Hematopoietic multipotent progenitor cell (in vitro differentiated cells): ENCODE measurements at places on chromosomes 12 and 14.

DNA sequence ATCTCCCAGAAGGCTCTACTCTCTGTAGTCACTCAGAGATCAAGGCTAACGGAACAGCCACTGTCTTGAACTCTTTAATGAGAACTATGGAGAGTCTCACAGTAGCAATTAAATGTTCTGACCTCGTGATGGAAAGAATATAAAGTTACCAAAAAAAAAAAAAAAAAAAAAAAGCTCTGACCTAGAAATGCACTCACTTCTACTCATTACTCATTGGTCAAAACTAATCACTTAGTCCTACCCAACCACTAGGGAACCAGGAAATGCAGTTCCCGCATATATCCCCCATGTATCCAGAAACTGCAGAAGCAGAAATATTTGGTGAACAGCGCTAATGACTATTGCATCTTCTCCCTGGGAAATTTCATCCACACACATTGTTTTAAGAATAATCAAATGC lies 29.5 kb upstream of the C12orf76 start:
- DNase-seq, result no peak

DNA sequence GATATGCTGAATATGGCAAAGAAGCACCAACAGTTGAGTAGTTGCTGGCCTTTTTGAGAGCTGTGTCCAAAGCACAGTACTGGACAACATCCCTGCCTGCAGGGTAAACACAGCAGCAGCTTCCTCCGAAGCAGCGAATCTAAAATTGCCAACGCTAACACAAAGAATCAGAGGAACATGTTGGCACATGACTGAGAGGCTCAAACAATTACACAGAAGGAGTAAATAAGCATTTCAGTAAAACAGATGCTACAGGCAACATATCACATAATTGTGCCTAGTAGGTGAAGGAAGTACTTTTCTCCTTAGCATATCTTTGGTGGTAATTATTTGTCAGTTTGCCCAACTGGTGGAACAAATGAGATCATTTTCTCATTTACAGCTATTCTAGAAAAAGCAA lies 52.1 kb downstream of the KICS2 start:
- no peak for DNase-seq

GRCh38 chr12:109795023-109795422 lies 38.2 kb downstream of the TRPV4 start:
- no peak for DNase-seq

- no peak for DNase-seq
Measured at GRCh38 chr12:18204053-18204452, 57.3 kb upstream of the PIK3C2G start.

DNA sequence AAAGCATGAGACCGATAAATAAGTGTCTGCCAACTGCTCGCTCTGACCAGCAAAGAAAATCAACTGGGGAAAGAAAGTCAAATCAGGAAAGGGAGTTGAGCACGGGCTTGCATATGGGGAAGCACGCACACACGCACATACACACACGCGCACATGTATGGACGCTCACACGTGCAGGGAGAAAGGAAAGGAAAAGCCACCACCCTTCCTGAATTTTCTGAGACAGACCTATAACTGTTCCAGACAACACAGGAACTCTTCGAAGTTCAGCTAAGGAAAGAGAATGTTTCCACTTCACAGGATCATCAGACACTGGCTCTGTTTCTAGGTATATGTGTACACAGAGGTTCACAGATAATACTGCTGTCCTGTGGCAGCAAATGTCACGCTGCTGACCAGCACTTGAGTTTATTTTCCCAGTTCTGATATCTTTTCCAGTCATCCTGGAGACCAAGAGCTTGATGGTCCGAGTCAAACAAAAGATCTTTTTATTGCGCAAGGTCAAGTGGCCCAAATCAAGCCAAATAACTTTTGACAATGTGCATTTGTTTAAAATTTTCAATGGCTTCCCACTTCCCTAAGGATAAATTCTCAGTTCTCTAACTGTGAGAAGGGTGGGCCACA lies 82.1 kb upstream of the TMCC3 start:
- no peak for DNase-seq

- no peak for DNase-seq
Measured at GRCh38 chr12:88868050-88868449, 287.8 kb upstream of the KITLG start.

DNA sequence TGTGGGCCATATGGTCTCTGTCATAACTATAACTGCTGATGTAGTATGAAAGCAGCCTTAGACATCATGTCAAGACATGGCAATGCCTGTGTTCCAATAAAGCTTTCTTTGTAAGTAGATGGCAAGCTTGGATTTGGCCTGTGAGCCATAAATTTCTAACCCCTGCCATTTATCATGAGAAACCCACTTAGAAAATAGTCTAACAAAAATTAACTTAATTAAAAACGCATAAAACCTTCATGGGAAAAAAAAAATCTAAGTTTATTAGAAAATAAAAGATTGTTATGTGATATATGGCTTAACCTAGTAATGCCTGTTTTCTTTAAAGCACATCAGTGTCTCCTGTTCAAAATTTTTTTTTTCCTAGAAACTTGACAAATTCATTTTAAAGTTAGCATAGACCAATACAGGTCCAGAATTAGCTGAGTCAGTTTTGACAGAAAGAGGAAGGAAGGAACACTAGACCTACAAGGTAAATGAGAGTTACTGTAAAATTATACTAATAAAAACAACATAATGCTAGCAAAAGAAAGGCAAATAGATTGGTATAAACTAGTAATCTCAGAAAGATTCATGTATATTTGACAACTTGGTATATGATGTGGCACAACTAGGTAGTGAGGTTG lies 68.2 kb downstream of the USP15 start:
- no peak for DNase-seq

GRCh38 chr12:131357185-131357747 lies 353.6 kb upstream of the SFSWAP start:
- no peak for DNase-seq

DNA sequence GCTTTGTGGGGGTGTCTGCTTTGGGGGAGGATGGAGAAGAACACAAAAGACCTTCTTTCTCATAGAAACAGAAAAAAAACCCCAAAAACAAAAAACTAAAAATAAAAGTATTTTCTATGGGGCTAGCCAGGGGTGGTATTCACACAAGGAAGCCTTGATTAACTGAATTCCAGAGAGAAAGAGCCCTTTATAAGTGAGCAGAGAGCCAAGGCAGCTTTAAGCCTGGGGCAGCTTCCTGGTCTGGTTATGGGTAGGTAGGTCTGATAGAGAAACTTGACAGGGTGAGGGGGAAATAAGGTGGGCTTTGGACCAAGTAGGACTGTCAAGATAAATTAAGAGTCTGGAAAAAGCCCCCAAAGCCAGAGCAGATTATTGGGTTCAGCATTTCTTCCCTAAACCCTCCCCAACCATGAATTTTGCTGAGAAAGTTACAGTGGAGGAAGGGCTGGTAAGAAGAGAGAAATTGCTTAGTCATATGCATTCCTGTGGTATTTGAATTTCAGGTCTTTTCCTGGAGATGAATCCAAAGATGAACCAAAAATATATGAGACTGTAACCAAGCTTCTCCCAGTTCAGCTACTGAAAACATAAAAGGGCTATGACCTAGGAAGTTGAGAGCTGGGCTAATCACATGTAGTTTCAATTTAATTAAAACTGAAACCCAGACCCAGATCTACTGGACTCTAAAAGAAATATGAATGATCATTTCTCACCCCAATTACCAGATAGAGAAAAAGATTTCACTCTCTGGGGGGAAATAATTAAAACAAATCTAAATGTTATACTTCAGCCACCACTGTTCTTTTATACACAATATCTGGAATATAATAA lies 144.8 kb downstream of the TBC1D30 start:
- DNase-seq, result no peak

DNA sequence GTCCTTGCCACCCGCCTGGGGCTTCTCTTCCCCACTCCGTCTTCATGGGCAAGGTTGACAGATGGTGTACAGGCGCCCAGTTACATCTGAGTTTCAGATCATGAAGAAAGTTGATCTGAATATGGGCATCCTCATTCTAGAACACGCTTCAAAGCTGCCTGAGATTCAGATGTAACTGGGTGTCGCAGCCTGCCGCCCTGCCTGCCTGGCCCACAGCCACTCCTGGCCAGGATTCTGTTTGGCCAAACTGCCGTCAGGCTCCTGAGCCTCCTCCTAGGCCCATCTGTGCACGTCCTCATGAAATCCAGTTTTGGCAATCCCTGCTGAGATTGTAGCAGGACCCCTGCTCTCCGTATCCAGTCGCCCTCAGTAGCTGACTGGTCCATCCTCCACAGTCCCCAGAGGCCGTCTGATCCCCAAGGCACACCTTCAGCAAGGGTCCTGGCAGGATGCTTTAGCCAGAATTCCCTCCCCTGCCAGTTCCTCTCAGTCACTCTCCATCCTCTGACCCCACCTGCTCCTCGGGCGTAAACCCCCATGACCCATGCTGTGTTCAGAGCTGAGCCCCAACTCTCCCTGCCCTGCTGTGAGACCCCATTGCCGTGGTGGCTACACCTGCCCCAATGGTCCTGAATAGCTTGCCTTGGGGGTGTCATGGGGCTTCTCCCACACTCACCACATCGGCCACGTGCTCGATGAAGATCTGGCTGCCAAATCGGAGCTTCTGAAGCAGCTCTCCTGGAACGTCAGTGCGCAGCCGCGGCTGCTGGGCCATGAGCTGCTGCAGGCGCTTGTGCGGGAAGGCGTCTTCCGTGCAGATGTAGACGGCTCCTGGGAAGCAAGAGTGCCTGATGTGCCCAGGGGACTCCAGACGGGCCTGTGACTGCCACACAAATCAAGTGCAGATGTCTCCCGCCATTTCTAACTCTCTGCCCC lies 12.5 kb downstream of the XRCC3 start:
- no peak for DNase-seq

DNA sequence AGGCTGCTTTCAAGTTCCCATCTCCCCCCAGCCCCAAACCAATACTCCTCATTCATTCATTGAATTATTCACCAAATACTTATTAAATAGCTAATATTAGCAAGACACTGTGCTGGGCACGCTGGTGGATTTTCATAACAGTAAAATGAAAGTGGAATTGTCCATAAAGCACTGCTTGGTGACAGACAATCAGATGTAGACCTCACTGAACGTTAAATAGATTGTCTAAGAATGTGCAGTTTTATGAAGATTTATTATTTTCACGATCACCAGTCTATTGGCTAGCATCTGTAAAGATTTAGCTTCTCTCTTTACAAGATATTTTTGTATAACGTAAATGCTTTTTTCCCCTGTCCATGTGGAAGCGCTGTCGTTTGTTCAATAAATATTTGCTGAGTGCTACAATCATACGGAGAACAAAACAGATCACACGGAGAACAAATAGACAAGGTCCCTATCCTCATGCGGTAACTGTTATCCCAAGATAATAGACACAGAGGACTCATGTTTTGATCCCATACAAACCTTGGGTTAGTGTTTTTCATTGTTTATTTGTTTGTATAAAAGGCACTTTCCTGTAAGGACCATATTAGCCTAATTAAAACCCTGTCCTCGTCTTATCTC lies 397.6 kb downstream of the BCAT1 start:
- DNase-seq, result no peak

DNA sequence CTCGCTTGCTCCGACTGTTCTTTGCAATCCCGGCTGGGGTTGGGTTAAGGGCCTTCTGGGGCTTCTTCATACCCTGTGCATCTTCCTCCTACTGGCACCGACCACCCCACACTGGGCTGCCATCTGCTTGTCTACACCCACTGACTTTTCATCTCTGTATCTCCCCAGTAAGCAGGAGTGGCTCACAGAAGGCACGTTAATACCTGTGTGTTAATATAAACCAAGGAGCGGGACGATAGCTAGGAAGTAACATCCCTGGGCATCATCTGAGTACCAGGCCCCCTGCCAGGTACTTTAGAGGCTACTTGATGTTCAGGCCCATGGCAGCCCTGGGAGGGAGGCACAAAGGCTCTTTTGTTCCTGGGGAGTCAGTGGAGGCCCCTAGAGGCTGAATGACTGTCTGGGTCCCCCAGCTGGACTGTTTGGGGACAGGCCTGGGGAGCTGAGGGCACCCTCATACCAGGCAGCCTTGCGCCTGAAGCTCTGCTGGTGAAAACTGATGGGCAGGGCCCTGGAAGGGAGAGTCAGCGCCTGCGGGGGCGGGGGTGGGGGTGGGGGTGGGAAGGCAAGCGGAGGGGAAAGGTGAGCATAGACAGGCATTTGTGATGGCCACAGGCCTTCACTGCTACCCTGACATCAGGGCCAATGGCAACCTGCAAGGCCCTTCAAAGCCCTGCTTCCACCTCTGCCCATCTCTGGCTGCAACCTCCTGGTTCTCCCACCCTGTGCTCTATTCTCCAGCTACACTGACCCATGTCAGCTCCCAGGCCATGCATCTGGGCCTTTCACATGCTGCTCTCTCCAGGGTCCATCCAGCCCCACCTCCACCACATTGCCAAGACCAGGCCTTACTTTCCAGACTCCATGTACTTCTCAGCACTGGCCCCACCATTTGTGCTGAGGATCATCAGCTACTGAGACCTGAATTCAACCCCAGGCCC lies 34.2 kb upstream of the DEGS2 start:
- DNase-seq, result no peak

DNA sequence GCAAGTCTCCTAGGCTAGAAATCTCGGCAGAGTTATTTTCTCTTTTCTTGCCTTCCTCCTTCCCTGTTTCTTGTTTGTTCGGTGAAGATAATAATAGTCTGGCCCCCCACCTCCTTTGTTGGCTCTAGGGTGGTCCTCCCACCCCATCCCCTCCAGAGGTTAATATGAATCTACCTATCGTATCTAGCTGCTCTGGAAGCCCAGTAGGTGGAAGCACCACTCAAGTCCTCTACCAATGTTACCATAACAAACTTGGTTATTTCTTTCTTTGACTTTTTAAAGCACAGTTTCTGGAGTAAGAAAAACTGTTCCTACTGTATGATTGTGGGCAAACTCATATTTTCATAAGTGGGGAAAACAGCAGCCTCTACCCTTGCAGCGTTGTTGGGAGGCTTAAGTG lies 19.7 kb upstream of the GRIP1 start:
- no peak for DNase-seq

- DNase-seq, result no peak
Measured at GRCh38 chr12:118908811-118909210, 72.5 kb upstream of the SRRM4 start.

DNA sequence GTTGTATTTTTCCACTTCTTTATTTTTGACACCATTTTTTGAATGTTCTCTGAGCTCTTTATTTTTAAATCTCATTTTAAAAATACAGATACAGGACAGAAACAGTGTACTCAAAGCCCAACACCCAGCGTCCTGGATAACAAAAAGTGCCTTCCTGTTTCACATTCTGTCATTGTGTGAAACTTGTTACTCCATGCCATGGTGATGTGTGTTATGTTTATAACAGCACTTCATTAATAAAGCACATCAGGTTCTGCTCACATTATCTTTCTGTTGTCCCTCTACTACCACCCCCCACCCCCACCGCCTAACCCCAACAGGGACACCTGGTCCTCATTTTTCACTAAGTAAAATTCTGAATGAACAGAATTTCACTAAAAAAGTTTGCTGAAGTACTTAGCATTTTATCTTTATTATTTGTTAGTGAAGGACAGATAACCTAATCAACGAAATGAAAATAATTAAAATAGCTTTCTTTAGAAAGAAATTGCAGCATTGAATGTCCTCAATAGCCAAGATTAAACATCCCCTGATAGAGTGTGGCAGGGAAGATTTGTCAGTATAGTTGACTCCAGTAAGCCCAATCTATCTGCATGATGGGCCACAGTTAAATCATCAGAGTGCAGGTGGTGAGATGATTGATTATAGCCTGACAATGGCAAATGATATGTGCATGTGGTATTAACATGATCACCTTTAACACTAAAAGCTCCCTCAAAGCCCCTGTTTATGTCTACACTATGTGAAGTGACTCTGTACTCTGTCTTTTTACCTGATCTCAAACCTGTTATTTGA lies 153.9 kb downstream of the ACSS3 start:
- no peak for DNase-seq
